ENCODE measurements at places on chromosomes 3 and 15.

GRCh38 chr3:187871204-187871591, 125.9 kb upstream of the BCL6 start:
- no peak for DNase-seq

- no peak for DNase-seq
Measured at GRCh38 chr3:10695595-10696285, 120.3 kb upstream of the SLC6A11 start.

GRCh38 chr3:8745619-8746370, 12.2 kb downstream of the CAV3 start:
- DNase-seq, result no peak

DNA sequence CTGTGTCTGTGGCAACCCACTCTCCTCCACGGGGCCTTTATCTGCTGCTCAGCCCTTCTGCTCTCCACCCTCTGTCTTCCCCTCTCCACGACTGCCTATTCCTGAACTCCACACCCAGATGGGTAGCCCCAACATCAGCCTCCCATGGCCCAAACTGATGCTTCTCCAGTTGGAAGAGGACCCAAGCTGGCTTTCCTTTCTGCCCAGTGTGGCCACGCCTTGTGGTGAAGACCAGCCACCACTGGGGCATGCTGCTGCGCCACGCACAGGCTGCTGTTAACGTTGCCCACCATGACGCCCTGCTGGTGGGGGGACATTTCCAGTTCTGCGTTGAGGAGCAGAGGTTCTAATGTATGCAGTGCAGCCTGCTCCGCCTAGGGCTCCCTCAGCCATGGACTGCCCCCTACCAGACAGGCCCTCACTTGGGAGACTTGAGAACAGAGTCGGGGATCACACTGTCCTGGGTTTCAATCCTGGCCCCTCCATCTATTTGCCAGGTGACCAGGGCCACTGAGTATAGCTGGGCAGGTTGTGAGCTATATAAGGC, 26.9 kb downstream of the CFAP100 start:
- DNase-seq, result no peak

DNA sequence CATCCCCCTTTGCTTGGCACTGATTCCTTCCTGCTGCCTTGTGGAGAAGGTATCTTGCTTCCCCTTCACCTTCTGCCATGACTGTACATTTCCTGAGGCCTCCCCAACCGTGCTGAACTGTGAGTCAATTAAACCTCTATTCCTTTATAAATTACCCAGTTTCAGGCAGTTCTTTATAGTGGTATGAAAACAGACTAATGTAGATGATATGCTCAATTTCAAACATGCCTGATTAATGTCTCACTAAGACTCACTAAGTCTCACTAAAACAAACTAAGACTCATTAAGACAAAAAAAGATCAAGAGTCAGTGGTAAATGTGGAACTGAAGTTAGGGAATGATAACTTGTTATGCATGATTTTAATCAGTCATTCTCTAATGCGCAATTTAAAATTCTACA, 606.6 kb downstream of the RBMS3 start:
- DNase-seq, result no peak

DNA sequence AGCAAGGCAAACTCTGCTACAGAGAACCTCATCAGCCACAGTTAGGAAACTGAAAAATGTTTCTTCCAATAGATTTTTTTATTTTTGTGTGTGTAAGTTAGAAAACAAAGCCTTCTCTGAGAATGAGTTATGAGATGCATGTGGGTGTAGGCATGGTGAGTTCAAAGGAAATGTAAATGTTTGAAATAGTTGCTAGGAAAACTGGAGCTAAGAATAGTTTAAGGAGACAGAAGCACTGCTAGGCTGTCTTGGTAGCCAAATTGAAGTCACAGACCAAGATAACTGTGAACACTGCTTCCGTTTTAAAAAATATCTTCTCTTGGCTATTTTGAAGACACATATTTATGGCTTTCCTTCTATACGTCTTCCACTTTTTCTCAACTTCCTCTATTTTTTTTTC, 1501.2 kb upstream of the CADM2 start:
- DNase-seq, result no peak

DNA sequence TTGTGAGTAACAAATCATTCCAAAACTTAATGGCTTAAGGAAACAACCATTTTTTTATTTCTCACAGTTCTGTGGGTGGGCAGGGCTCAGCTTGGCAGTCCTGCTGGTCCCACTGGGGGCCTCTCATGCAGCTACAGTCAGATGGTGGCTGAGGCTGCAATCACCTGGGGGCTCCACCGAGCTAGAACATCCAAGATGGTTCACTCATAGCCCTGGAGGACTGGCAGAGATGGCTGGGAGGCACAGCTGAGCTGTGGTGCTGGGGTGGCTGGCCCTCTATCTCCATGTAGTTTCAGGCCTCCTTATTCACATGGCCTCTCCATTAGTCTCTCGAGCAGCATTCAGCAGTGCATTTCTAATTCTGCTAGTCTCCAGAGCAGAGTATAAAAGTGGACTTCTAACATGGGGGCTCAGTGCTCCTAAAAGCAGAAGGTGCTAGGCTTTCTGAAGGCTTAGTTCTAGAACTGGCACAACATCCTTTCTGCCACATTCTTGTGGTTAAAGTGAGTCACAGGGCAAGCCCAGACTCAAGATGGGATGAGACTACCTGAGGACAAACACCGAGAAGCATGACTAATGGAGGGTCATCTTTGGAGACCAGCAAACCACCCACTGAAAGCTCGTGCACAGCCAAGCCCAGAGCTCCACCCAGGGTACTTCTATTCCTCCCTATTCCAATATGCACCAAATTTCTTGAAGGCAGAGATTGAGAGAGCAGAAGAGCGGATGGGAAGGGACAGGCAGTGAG, 6.3 kb downstream of the CAV3 start:
- DNase-seq, result no peak

DNA sequence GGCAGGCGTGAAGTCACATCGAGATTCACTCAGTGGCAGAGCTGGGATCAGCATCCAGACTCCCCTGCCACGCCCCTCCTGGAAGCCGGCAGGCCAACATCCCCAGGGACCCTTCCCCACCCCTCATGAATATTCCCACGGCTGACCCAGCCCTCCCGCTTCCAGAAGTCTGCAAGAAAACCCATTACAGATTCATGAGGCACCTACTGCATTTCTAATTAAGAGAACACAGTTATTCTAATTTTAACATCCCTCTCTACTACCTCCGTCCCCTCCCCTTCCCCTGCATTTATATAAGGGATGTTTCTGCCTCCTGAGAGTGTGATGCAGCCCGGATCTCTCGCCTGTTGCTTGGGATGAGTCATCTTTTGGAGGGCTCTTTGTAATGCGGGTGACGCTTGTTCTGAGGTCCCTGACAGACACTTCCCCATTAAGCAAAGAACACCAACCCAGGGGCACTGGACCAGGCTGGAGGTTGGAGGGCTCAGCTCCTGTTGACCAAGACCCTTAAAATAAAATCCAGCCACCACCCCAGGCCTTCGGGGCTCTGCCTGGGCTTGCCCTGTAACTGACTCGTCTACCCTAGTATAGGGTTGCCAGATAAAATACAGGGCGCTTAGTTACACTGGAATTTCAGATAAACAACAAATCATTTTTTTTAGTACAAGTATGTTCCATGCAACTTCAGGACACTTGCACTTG, 118.7 kb downstream of the NUP210 start:
- no peak for DNase-seq

GRCh38 chr3:143307613-143308183, 188.1 kb downstream of the CHST2 start:
- no peak for DNase-seq

- no peak for DNase-seq
Measured at GRCh38 chr3:167920747-167921146, 175.0 kb downstream of the GOLIM4 start.

DNA sequence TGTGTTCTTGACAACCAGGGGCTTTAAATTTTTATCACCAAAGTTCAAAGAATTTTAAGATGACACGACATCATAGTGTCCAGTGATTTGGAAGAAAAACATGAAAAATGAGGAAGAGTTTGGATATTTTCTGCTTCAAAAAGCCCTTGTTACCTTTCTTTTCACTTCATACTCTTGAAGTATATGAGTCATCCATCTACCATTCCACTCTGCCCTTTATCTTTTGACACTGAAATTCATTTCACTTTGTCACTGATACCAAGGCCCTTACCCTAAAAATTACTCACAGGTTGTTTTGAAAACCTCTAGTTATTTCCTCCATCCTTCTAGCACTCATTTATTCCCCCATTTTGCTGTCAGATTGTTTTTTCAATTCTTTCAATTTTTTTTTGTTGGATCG, 42.7 kb downstream of the OR5H15 start:
- no peak for DNase-seq

- no peak for DNase-seq
Measured at GRCh38 chr3:135412475-135412874, 553.1 kb upstream of the PPP2R3A start.

DNA sequence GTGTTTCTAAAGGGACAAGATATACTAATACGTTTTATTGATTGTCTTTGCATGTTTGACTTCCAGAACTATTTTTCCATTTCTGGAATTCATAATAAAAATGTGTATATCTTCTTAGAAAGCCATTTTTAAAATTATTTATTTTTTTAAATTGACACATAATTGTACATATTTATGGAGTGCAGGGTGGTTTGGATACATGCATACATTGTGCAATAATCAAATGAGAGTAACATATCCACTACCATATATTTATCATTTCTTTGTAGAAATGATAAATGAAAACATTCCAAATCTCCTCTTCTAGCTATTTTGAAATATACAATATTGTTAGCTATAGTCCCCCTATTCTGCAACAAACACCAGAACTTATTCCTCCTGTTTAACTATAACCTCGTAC, 156.5 kb upstream of the ABI3BP start:
- no peak for DNase-seq

- no peak for DNase-seq
Measured at GRCh38 chr15:43094416-43095030, 11.3 kb downstream of the UBR1 start.

GRCh38 chr3:100455841-100456550, 36.4 kb upstream of the TMEM45A start:
- no peak for DNase-seq

- DNase-seq, result no peak
Measured at GRCh38 chr15:99606646-99607045, 40.9 kb downstream of the MEF2A start.

- no peak for DNase-seq
Measured at GRCh38 chr3:163916596-163917560, 1161.4 kb downstream of the SI start.

DNA sequence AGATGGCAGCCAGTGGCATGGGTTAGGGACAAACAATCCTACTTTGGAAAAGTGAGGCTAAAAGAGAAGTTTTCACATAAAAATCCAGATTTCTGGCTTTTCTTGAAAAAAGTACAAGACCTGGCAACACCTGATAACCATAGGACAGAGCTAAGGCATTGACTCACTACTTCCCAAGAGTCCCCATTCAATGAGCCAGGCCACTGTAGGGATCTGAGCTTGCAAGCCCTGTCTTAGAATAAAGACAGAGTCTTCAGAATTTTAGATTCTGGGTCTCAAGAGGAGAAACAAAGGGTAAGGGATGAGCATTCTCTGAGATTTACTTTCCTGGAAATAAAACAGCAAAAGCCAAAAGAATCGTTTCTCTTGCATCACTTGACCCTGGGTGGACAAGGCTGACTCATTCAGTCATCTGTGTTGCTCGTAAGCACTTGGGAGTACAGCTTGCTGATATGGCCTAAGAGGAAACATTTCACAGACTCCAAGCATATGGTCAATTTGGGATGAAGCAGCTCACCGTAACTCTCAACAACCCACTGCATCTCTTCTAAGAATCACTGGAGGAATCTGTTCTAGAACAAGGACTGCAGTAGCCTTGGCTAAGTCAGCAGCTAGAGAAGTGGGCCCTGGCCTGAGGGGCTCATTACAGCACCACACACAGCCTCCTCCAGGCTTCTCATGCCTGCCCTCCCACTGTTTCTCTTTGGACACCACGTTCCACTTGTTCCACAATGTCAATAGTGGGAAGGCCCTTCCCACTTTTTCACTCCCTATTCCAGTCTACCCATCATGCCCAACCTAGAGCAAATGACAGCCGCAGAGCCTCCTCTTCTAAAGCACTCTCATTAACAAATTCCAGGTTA, 86.2 kb downstream of the RFTN1 start:
- DNase-seq, result no peak

DNA sequence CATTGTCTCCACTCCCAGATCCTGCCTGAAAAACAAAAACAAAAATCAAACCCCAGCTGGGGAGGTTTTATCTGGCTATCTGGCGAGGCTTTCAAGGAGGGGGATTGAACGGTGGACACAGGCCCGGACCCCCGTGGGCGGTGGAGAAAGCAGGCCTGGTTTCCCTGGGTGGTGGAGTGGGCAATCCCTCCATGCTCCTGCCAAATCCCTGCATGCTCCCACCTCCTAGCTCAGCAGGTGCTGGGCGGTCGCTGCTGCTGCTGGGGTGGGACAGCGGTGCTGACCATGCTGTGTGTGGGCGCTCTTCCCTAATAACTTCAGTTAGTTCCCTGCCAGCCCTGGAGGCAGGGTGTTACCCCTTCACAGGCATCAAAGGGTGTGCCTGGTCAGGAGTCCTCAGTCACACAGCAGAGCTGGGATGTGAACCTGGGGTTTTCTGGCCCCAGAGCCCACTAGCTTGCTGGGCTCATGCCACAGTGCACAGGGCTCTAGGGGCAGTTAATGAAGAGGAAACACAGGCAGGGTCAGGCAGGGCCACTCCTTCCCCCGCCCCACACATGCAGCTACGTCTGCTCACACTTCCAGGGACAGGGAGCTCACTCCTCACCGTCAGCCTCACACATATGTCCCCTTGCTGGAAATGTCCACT, 15.9 kb upstream of the PLXND1 start:
- DNase-seq, result no peak

DNA sequence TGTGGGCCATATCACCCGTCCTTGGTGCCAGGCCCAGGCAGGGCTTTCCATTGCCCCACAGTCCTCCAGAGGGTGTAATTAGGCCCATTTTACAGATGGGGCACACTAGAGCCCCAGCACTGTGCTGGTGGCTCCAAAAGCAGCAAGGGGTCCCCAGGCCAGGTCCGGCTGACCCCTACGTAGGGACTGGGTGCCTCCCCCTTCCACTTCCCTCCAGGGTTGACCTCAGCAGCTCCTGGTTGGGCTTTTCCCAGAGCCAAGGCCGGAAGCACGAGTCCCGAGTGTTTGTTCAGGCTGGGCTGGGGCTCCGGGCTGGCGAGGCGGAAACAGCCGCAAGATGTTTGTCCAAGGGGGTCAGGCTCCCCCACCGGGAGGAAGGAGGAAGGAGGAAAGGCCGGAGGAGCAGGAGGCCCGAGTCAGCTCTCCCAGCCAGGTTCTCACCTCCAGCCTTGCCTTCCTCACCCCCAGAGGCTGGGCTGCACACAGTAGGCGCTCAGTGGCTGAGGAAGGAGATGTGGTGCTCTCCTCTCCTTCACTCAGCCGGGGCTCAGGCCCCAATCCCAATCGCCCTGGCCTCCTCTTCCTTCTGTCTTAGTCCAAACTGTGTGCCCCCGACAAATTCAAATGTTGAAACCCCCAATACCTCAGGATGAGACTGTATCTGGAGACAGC, 17.1 kb upstream of the PLXND1 start:
- DNase-seq, result no peak

DNA sequence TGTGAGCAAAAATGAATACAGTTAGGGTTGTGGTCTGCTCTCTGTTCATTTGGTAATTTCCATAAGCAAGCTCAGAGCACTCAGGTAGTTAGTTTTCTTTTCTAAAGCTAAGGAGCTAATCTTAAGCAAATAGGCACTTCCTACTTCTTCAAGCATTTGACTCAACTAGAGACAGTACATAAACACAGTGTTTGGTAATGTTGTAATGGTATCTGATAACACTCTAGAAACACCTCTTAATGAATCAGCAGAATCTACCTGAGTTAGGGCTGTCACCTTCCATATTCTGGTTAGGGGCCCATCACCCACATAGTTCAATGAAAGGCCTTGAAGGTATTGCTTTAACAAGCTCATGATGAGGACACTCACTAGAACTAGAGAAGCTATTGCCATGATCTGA, 83.1 kb downstream of the PLCH1 start:
- no peak for DNase-seq

All from activated naive CD8-positive, alpha-beta T cell treated with anti-CD3 and anti-CD28 coated beads, Interleukin-2, amount 50 U/mL, for 16 hours (primary cell).